Naive thymus-derived CD8-positive, alpha-beta T cell (primary cell): ENCODE measurements at places on chromosomes 3 and 15. TPM values are rescaled to one million over a fixed set of nuclear protein-coding genes. Genes with fewer than 3 reads are reported as not detected.
A peak's percentile ranks its signal among the peaks of the same experiment; 100 is the strongest.

Gene MUC4
- total RNA-seq: not detected

GRCh38 chr15:55407498-55408011 lies 604 bp downstream of the CCPG1 start:
- peak overlapping the region; percentile 85 for H3K27ac ChIP-seq
- H3K4me1 ChIP-seq: peaks cover 42% of the 10 kb centered on the region
- peak overlapping the region; percentile 85 for H3K4me3 ChIP-seq
- no peaks in the 10 kb centered on the region for H3K27me3 ChIP-seq
- no peaks in the 10 kb centered on the region for H3K36me3 ChIP-seq

Gene GPR15
- total RNA-seq: 9.1 TPM

Gene SCG3
- total RNA-seq: not detected

- H3K27me3 ChIP-seq: peaks cover 70% of the 10 kb centered on the region
- H3K4me1 ChIP-seq: peaks cover 11% of the 10 kb centered on the region
- H3K27ac ChIP-seq: no peak overlapping the region
- H3K36me3 ChIP-seq: no peaks in the 10 kb centered on the region
Measured at GRCh38 chr15:76190070-76190564, 121.2 kb downstream of the ETFA start.

GRCh38 chr15:56950979-56951378 lies 32.5 kb downstream of the TCF12 start:
- no peak for DNase-seq
- H3K4me3 ChIP-seq: no peak overlapping the region
- H3K27me3 ChIP-seq: no peaks in the 10 kb centered on the region
- peaks cover 36% of the 10 kb centered on the region for H3K36me3 ChIP-seq
- no peak overlapping the region for H3K27ac ChIP-seq

Gene LTK
- 0.22 TPM for total RNA-seq

Gene POPDC2
- total RNA-seq: 8.4 TPM

DNA sequence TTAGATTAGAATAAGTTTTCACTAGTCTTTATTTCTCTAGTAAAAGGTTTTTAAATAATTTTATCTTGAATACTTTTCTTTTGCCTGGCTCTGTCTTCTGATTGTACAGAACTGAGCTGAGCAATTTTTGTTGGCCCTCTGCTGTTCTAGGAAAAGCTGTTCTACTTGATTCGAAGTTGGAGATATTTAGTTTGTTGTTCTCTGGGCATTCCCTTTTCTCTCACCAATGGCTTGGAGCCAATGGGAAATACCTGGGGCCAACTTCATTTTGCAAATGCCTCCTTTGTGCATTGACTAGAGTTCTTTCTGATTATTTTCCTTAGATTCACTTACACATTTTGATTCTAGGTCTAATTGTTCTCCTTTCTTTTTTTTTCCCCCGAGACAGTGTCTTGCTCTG lies 16.5 kb downstream of the ABHD5 start:
- no peak for DNase-seq
- no peak overlapping the region for H3K27ac ChIP-seq
- H3K27me3 ChIP-seq: no peaks in the 10 kb centered on the region

Gene IL17RC
- total RNA-seq: 0.66 TPM

- H3K27me3 ChIP-seq: peaks cover 4% of the 10 kb centered on the region
- no peak overlapping the region for H3K4me3 ChIP-seq
- no peaks in the 10 kb centered on the region for H3K36me3 ChIP-seq
Measured at GRCh38 chr15:96720251-96720650, 389.8 kb downstream of the NR2F2 start.

- no peak overlapping the region for H3K4me3 ChIP-seq
- H3K36me3 ChIP-seq: no peaks in the 10 kb centered on the region
- H3K27me3 ChIP-seq: no peaks in the 10 kb centered on the region
Measured at GRCh38 chr3:56339671-56340070, 128.6 kb downstream of the ERC2 start.

Gene ERC2
- total RNA-seq: not detected
